ENCODE measurements at places on chromosomes 13 and 19. TPM values are rescaled to one million over a fixed set of nuclear protein-coding genes. Genes with fewer than 3 reads are reported as not detected.

The RNF225 gene
- polyA plus RNA-seq = not detected

The ZNF845 gene
- 6.4 TPM for polyA plus RNA-seq

The ZNF799 gene
- 4.7 TPM for polyA plus RNA-seq

The NALCN gene
- polyA plus RNA-seq = not detected

The MBD3L2 gene
- polyA plus RNA-seq = not detected

The RFX1 gene
- 1.5 TPM for polyA plus RNA-seq

The ARHGAP33 gene
- not detected for polyA plus RNA-seq

The MRPL54 gene
- polyA plus RNA-seq = 122 TPM

The AMER2 gene
- polyA plus RNA-seq = not detected

The PRRG2 gene
- polyA plus RNA-seq = 0.78 TPM

The NEK5 gene
- polyA plus RNA-seq = not detected

The CEACAM18 gene
- not detected for polyA plus RNA-seq

The SMG9 gene
- polyA plus RNA-seq = 5.1 TPM

The TNFSF13B gene
- polyA plus RNA-seq = 17.2 TPM

The CLEC17A gene
- not detected for polyA plus RNA-seq

The FCER2 gene
- polyA plus RNA-seq = not detected

The MAB21L1 gene
- not detected for polyA plus RNA-seq

The FGF22 gene
- polyA plus RNA-seq = not detected

The CD320 gene
- 105 TPM for polyA plus RNA-seq

The ZNF765 gene
- 13.0 TPM for polyA plus RNA-seq

The ELAVL3 gene
- polyA plus RNA-seq = not detected
